ENCODE measurements at places on chromosomes 16 and 17.

DNA sequence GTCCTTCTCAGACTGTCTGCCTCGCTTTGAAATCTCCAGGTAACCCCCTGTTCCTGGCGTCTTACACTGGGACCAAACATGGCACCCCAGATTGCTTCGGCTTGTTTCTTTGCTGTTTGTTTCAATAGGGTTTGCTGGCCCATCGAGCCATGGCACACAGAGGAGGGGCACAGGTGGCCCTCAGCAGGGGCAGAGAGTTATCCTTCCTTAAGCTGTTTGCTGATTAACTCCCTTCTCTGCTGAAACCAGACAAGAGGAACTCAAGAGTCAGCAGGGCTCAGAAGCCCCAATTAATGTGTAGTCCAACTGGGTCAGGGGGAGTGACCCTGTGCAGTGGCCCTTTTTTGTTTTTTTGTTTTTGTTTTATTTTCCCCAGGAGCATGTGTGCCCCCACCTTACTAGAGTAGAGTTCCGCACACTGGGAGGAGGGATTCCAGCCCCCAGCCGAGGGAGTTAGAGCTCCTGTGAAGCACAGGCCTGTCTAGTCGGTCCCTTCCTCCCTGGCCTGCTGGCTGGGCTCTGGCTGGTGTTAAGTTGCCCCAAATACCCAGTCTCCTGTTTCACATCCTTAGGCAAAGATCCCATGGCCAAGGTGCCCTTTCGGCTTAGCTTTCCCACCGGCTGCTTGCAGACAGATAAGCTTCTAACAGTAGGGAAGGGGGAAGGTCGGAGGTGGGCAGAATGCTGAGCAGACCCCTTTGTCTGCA, 39.3 kb downstream of the YPEL2 start:
- DNase-seq, result no peak

GRCh38 chr17:79861413-79862216, 22.4 kb upstream of the CBX4 start:
- no peak for DNase-seq

- no peak for DNase-seq
Measured at GRCh38 chr17:42424991-42425610, 2.0 kb upstream of the CAVIN1 start.

DNA sequence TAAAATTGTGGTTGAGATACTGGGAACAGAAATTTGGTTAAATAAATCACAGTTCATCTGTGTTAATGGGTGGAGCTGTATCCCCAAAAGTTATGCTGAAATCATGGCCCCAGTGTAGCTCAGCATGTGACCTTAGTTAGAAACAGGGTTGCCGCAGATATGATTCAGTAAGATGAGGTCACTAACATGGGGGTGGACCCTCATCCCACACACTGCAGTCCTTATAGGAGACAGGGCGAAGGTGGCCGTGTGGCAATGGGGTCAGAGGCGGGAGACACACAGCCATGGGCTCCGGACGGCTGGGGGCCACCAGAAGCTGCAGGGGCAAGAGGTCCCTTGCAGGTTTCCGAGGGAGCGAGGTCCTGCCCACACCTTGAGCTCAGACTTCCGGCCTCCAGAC, 10.7 kb downstream of the GALNS start:
- DNase-seq, result no peak

- DNase-seq, result no peak
Measured at GRCh38 chr17:5783851-5784250, 199.5 kb upstream of the NLRP1 start.

DNA sequence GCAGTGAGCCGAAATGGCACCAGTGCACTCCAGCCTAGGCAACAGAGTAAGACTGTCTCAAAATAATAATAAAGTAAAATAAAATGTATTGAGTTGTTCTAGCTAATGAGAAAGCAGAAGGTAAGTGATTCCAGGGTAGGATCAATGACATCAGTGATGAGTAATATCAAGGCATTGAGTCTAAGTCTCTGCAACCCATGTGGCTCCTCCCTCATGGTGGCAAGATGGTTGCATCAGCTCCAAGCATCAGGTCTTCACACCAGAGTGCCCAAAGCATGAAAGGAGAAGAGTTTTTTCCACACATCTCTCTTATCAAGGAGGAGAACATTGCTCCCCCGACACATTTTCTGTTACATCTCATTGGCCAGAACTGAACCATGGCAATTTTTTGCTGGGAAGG, 34.8 kb upstream of the GAS7 start:
- DNase-seq, result no peak

- no peak for DNase-seq
Measured at GRCh38 chr17:9181640-9182039, 160.3 kb downstream of the NTN1 start.

DNA sequence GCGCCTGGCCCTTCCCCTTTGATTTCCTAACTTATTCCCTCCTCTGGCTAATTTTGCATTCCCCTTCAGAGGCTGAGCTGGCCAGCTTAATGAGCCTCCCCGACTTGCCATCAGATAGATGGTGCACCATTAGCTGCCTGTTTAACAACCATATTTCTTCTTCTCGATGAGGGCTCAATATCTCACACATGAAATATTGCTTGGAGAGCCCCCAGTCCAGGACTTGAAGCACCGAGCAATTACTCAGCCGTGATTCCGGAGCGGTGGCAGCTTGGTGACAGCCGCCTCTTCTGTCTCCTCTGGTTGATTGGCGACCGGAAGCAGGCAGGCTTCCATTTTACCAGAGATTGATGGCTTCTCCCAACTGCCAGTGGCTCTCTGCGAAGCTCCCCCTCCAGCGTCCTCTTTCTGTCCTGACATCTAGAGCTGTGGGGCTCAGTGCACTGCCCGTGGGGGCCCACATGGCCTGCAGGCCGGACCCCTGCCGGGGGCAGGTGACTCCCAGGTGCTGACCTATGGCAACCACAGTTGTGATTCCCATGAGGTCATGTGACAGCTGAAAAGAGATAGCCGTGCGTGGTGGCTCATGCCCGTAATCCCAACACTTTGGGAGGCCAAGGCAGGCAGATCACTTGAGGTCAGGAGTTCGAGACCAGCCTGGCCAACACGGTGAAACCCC, 133.7 kb upstream of the SEC14L1 start:
- DNase-seq, result no peak

DNA sequence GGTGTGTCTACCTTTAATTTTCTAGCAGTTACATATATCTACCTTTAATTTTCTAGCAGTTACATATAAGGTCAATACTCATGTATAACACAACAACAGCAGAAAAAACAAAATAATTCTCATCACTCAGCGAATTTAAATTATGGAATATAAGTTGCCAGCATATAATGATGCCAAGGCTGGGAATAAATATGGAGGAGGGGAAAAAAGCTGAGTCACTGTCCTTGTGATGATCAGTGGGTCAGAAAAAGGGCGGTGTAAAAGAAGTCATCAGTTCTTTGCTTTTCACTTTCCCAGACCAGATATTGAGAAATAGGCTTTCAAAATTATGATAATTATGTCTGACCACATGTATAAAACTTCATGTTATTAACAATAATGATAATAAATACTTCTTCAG, 1471.7 kb downstream of the CDH8 start:
- no peak for DNase-seq

GRCh38 chr16:81464279-81464678, 19.7 kb downstream of the CMIP start:
- DNase-seq, result no peak

- DNase-seq, result no peak
Measured at GRCh38 chr17:63378411-63379375, 67.4 kb downstream of the CYB561 start.

GRCh38 chr17:70206361-70207010, 37.2 kb downstream of the KCNJ2 start:
- no peak for DNase-seq

GRCh38 chr17:42743595-42744282, 1.1 kb downstream of the EZH1 start:
- no peak for DNase-seq

GRCh38 chr17:29256735-29257466, 10.2 kb downstream of the CRYBA1 start:
- DNase-seq, result no peak

- DNase-seq, result no peak
Measured at GRCh38 chr16:3781421-3781820, 64.1 kb upstream of the TRAP1 start.

GRCh38 chr16:81481207-81481821, 36.7 kb downstream of the CMIP start:
- no peak for DNase-seq

GRCh38 chr16:6146874-6147425, 1049.4 kb upstream of the EEF2KMT start:
- DNase-seq, result no peak

- DNase-seq, result no peak
Measured at GRCh38 chr17:6496640-6497441, 52.6 kb downstream of the PIMREG start.

DNA sequence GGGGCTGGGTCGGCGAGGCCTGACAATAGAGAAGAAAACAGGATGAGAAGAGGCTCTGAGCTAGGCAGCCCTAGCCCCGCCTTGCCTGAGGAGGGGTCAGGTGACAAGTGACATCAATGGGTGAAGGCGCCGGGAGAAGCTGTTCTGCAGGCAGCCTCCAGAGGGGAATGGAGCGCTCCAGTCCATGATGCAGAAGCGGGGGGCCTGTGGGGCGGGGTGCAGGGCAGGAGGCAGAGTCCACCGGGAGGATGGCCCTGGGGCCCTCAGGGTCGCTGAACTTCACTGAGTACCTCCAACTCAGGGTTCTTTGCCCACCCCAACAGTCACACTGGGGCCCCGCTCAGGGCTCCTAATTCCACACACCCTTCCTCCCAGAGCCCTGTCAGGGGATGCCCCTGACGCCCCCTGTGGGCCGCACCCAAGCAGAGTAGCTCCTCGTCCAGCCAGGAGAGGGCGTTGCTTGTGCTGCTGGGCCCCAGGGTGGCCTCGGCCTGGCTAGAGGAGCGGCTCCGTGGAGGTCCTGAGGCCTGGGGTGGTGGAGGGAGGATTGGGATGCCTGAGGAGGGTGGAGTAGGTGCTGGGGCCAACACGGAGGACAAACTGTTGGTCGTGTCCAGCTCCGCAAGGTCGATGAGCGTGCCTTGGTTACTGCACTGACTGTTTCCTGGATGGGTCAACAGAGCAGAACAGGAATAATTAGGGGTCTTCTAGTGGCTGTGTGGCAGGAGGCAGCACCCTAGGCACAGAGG, 20.8 kb downstream of the GGA3 start:
- peak; percentile 70 for DNase-seq

DNA sequence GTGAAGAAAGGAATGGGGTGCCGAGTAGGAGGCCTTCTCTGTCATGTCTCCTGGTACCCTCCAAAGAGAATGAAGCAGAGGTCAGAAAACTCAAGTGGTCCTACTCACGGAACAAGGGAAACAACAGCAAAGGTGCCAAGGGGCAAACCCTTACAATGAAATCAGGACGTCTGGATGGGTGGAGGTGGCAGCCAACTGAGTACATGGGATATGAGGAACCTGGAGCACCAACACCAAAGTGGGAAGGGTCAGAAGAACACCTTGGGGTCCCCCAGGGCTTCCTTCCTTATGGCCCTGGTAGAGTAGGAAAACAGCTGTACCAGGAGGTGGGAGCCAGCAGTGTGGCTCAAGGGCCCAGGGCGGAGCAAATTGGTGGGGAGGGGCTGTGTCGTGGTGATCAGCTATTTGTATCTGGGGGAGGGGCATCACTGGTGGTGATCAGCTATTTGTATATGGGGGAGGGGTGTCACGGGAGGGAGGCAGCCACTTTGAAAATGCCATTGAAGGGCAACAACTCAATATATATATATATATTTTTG, 643 bp downstream of the HIGD1B start:
- no peak for DNase-seq

DNA sequence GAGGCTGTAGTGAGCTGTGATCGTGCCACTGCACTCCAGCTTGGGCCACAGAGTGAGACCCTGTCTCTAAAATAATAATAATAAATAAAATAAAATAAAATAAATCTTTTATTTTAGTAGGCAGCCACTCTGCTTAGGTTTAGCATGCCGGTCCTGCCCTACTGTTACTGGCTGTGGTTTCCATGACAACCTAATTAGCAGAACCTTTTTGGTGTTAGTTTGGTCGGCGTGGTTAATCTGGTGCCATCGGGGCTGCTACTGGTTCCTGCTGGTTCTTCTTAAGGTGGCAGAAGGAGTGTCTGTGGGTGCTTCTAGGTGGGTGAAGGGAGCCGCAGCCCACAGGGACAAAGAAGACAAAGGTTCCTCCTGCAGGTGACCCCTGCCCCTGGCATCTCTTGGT, 37.8 kb upstream of the CBX4 start:
- DNase-seq, result no peak

DNA sequence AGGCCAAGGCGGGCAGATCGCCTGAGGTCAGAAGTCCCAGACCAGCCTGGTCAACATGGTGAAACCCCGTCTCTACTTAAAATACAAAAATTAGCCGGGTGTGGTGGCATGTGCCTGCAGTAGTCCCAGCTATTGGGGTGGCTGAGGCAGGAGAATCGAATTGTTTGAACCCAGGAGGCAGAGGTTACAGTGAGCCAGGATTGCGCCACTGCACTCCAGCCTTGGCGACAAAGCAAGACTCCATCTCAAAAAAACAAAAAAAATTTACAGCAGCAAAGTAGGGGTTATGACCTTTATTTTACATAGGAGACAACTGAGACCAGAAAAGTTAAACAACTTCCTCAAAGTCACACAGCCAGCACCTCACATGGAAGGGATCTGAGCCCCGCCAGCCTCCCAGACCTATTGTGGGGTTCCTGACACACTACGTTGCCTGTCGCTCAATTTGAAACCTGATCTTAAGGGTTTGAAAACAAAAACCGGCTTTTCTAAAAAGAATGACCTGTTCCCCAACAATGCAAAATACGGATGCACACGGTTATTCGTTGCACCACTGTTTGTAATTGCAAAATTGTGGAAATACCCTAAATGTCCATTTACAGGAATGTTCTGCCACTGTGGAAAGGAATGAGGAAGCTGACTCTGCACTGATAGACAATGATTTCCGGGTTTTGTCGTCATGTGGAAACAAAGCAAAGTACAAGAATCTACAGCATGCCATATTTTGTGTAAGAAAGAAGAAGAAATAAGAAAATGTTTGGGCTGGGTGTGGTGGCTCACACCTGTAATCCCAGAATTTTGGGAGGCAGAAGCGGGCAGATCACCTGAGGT, 77.2 kb downstream of the CNGB1 start:
- no peak for DNase-seq

DNA sequence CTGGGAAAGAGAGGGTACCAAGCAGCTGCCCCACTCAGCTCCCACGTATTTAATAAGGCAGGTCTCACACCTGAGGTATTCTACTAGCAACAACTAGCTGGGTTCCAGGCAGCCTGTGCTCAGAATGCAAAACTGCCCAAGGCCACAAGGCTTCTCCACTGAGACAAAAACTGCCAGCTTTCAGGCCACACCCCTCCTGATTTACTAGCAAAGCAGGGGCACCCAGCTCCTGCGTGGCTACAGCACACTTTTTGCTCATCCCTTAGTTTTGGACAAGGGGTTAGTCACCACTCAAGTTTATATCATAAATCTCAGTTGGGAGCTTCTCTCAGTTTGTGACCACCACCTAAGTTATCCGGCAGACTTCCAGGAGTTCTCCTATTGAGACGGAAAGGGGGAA, 494.6 kb downstream of the CDH11 start:
- DNase-seq, result no peak

- no peak for DNase-seq
Measured at GRCh38 chr17:29251184-29251583, 4.5 kb downstream of the CRYBA1 start.

- DNase-seq, result no peak
Measured at GRCh38 chr17:71933306-71933705, 187.5 kb upstream of the SOX9 start.

Data from activated T-cell treated with anti-CD3 and anti-CD28 coated beads, Interleukin-2, amount 50 U/mL, for 48 hours (primary cell).